Fibroblast of the conjunctiva (primary cell): ENCODE measurements at places on chromosomes 3 and 15.

GRCh38 chr3:197519801-197520211 lies 36.0 kb downstream of the BDH1 start:
- no peak for DNase-seq

DNA sequence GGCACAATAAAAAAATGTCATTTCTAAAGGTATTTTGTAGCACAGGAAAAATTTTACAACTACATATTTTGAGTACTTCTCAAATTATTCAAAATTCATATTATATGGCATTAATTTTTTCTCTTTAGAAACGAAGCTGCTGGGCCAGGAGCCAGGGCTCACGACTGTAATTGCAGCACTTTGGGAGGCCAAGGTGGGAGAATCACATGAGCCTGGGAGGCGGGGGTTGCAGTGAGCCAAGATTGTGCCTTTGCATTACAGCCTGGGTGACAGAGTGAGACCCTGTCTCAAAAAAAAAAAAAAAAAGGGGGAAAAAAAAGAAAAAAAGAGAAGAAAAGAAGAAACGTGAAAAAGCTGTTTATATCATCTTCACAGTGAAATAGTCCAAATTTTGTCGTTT lies 62.0 kb downstream of the CADM2 start:
- DNase-seq = no peak

GRCh38 chr3:156605686-156606605 lies 51.0 kb upstream of the SSR3 start:
- DNase-seq = peak; percentile 37

GRCh38 chr15:94125156-94125555 lies 106.2 kb upstream of the MCTP2 start:
- DNase-seq = no peak

- DNase-seq = no peak
Measured at GRCh38 chr3:13062647-13063046, 10.6 kb downstream of the IQSEC1 start.

DNA sequence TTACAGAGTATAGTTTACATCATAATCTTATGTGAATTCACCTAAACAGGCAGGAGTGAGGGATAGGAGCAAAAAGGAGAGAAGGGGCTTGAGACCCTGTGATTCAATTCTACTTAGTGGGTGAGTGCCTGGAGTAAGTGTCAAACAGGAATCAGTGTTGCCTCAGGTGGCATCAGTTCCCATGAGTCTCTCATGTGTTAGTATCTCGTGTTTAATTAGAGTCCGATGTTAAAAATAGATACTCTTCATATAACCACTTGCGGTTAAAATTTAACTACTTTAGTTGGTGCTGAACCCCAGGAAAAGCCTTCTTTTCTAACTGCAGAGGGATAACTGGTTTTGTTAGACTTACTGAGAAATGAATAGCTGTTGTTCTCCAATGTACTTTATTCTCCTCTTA lies 251.5 kb downstream of the SUCLG2 start:
- no peak for DNase-seq

- no peak for DNase-seq
Measured at GRCh38 chr3:13264468-13264795, 155.7 kb downstream of the NUP210 start.

GRCh38 chr3:65677486-65678010 lies 361.2 kb downstream of the MAGI1 start:
- no peak for DNase-seq

DNA sequence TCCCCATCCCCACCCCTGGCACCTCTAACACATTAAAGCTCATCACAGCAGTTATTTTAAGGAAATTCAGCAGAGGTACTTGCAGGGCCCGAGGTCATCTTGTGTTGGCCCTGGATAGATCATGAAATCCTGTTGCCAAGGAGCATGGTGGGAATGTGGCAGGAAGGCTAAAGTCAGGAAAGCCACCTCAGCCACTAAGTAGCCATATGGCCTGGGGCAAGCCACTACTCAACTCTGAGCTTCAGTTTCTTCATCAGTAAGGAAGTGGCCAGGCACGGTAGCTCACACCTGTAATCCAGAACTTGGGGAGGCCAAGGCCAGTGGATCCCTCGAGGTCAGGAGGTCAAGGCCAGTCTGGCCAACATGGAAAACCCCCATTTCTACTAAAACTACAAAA lies 55.9 kb downstream of the LIPC start:
- no peak for DNase-seq

GRCh38 chr3:75814797-75815196 lies 29.4 kb upstream of the ZNF717 start:
- no peak for DNase-seq

DNA sequence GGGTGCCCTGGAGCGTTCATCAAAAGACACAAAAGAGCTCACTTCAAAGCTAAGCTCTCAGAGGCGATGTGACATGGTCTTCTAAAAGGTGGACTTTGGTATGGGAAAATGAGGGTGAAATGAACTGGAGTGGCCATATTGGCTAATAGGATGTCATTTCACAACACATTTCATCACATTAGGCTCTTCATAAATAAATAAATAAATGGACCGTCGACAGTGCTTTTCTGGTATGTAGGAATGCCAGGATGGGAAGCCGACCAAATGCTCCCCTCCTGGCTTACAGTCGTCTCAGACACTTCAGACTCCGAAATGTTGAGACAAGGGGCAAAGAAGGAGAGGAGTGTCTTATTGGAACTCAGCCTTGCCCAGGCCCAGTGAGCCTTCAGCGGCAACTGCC lies 383.0 kb downstream of the NTRK3 start:
- DNase-seq = no peak

DNA sequence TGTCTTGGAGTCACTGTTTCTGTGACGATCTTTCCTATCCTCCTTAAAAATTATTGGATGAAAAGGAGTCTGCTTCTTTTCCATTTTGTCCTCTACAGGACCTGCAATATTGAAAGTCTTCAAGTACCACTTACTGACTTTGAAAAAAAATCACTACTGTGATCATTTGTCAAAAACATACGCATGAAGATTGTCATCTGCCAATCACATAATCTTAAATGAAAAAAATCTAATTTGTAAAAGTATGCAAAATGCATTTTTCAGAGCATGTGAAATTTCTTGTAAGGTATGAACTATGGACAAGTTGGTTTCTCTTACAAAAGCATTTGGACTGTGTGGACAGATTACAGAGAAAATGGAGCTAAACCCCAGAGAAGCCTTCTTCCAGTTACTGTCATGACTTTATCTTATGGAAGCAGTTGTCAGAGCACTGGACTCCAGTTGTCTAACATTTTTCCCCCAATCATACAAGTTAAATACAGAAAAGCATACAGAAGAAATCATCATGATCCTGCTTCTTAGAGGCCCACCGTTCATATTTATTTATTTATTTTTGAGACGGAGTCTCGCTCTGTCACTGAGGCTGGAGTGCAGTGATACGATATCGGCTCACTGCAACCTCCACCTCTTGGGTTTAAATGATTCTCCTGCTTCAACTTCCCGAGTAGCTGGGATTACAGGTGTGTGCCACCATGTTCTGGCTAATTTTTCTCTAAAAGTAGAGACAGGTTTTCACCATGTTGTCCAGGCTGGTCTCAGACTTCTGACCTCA lies 3.4 kb upstream of the PXK start:
- DNase-seq = no peak

GRCh38 chr15:78360367-78360801 lies 20.2 kb downstream of the CRABP1 start:
- peak; percentile 49 for DNase-seq

DNA sequence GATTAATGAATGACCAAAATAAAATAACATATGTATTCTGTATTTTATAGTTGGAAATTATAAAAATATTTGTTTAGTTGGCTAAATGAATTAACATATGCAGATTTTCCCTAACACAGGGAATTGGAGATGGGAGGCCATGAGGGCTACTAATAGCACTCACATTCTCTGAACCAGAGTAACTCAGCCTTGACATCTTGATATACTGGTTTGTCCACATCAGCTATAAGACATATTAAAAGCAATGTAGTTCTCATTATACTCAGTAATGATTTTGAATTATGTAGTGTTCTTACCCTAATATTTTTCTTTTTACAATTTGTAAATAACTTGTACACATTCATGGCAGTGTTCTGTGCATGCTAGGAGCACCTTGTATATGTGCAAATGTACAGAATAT lies 255.9 kb downstream of the EPHA6 start:
- DNase-seq = no peak
